T-helper 2 cell treated with Interferon-gamma antibody and Interleukin-4, amounts not matched to agents 5 μg/mL and 100 μg/mL, for 36 hours (primary cell): ENCODE measurements at places on chromosomes 3 and 15.

GRCh38 chr3:44903314-44903713, 28.9 kb downstream of the TGM4 start:
- no peak for DNase-seq

DNA sequence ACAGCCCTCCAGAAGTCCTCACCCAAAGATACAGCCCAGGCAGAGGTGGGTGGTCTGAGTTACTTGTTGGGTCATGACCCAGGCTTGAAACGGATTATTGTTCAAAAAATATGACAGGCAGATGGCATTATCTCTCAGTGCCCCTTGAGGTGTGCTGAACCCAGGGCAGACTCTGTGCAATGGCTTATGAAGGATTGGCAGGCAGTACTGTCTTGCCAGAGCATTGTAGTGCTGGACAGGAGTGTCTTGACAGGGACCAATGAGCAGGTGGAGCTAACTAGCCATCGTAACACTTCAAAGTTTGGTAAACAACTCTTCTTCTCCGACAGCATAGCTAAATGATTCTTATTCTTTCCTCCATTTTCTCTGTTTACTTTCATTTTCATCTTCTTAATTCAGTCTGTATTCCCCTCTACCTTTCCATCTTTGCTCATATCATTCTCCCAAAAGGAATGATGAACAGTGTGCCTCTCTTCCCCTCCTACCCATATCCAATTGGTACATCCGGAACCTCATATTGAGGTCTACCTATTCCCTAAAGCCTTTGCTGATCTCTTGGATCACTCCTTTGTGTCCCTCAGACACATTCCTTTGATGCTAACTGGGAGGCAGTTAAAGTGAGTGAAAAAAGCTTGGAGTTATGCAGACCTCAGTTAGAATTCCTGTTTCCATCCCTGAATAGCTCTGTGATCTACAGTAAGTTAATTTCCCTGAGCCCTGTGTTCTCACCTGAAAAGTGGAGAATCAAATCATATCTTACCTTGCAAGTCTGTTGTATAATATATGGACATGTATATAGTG, 2.6 kb upstream of the IL20RB start:
- no peak for DNase-seq

- no peak for DNase-seq
Observed at GRCh38 chr3:65778968-65779367, 259.8 kb downstream of the MAGI1 start.

DNA sequence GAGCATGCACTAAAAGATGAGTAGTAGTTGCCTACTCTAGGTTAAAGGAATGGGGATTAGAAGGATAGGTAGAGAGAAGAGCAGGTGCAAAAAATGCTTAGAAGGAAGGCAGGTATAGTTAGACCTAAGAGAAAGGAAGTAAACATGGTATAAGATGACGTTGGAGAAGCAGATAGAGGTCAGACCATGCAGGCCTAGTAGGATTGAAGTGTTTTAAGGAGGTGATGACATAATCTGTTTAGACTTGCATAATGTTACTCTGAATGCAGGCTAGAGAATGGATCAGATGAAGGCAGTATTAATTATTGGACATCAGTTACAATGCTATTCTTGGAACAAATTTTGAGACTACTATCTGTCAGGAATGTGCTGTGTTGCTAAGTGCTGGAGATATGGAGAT, 11.1 kb upstream of the ECT2 start:
- DNase-seq: no peak

- no peak for DNase-seq
Observed at GRCh38 chr3:143450632-143451031, 331.1 kb downstream of the CHST2 start.

DNA sequence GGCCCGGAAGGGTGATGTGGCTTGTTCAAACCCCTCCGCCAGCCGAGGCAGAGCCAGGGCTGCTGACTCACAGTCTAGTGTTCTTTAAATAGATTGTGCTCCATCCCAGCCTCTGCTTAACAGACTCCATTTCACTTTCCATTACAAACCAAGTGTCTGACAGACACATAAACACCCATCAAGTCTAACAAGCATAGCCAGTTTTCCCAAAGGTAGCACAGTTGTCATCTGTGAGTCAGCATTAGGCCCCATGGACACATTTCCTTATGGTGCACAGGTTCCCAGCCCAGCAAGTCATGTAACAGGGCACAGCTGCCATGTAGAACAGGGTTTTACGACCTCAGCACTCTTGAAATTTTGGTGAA, 109.9 kb upstream of the RAP2B start:
- no peak for DNase-seq
